ENCODE measurements at places on chromosomes 5 and 9.

DNA sequence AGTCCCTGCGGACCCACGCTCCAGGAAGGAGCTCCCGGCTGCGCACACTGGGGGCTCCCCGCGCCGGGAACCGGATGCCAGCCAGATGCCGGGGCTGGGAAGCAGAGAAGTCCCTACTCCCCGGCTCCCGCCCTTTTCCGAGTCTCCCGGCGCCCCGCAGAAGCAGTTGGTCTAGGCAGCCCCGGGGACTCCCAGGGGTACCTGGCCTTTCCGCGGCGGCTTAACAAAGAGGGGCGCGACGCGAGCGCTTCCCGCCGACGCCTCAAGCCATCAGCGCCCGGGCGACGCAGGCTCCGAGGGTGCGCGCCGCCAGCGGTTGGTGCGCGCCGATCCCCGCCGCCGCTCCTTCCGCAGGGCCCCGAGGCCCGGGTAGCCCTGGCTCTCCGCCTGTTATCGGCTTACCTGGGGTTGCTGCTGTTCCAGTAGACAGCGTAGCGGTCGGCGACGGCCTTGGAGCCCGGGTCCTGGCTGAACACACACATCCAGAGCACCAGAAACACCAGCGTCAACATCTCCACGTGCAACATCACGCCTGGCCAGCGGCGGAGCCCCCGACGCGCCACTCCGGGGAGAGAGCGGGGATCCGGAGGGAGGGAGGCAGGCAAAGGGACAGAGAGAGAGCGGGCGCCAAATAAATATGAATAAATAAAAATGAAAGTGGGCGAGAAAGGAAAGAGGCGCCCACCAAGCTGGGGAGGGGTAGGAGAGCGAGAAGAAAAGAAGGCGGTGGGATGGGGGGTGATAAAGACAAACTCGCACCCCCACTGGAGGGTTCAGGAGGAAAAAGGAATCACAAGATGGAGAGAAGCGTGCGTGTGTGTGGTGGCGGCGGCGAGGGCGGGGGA lies 428 bp downstream of the EFNA5 start:
- no peak for DNase-seq

DNA sequence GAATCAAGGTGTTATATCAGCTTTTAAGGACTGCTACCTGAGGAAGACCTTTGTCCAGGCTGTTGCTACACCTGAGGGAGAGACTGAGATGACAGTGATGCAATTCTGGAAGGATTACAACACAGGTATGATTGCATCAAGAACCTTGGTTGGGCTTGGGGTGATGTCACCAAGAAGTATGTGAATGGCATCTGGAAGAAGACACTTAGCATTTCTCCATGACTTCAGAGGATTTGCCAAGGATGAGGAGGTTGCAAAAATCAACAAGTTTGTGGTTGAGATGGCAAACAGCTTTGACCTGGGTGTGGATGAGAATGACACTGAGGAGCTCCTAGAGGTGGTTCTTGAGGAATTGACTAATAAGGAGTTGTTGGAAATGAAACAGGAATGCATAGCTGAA lies 67.9 kb upstream of the PANK3 start:
- DNase-seq, result peak; percentile 19

GRCh38 chr5:111453747-111454146 lies 58.6 kb downstream of the STARD4 start:
- peak; percentile 12 for DNase-seq

GRCh38 chr5:146721073-146721815 lies 157.3 kb downstream of the PPP2R2B start:
- DNase-seq, result no peak

DNA sequence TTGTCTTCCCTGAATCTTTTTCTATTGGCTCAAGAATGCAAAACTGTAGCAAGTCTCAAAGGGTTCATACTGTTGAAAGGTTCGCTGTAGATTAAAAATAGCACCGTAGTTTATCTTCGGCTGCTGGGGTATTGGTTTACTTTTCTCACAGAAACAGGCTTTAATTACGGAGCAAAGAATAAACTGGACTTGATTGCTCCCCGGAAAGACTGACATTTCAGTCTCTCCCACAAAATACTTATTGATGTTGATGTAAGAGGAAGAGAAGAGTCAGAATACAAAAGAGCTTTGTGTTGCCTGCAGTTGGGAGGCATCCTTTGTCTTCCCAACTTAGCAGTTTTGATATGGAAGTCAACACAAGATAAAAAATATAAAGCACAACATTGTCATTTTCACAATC lies 183.9 kb upstream of the DMAC1 start:
- no peak for DNase-seq

- peak; percentile 2 for DNase-seq
Measured at GRCh38 chr5:72746736-72747135, 69.7 kb upstream of the TNPO1 start.

DNA sequence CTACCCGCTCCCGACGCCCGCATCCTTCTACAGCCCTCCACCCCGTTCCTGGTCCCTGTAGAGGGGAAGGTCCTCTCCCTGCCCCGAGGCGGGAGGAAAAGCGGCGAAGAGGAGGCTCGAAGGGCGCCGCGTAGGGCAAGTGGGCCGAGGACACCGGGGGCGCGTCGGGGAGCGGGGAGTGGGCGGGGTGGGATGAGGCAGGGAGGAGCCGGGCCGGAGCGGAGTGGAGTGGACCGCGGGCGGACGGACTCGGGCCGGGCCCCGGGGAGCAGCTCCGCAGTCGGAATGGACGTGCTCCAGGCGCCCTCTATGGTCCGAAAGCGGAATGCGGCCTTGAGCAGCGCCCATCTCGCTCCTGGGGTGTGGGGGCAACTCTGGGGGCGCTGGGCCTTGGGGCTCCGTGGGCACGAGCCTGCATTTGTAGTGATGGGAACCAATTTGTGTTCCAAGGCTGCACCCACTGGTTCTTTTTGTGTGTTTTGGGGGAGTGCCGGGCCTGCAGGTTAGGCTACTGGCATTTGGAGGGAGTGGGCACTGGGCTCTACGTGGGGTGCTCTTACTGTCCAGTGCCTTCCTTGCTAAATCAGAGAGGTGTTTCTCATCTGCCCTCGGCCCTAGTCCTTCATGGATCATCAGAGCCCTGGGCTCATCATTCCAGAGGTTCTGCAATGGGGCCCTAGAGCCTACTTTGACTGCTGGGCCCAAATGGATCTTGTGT lies 7.3 kb downstream of the IRX1 start:
- DNase-seq, result no peak

GRCh38 chr9:414595-414994 lies 199.9 kb downstream of the DOCK8 start:
- no peak for DNase-seq

- no peak for DNase-seq
Measured at GRCh38 chr5:11797132-11797531, 107.1 kb downstream of the CTNND2 start.

GRCh38 chr5:37668524-37669047 lies 171.3 kb downstream of the GDNF start:
- DNase-seq, result peak; percentile 90

GRCh38 chr5:22708770-22709328 lies 144.3 kb downstream of the CDH12 start:
- DNase-seq, result no peak

- DNase-seq, result no peak
Measured at GRCh38 chr9:134367061-134367460, 40.8 kb downstream of the RXRA start.

DNA sequence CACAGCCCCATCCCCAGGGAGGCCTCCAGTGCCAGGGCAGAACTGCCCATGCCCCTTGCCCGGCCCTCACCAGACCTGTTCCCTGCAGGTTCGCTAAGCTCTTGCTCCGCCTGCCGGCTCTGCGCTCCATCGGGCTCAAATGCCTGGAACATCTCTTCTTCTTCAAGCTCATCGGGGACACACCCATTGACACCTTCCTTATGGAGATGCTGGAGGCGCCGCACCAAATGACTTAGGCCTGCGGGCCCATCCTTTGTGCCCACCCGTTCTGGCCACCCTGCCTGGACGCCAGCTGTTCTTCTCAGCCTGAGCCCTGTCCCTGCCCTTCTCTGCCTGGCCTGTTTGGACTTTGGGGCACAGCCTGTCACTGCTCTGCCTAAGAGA lies 110.1 kb downstream of the RXRA start:
- DNase-seq, result no peak

- DNase-seq, result no peak
Measured at GRCh38 chr5:102200861-102201260, 95.2 kb downstream of the SLCO4C1 start.

GRCh38 chr9:104177676-104178075 lies 83.6 kb downstream of the SMC2 start:
- no peak for DNase-seq

GRCh38 chr9:115957585-115957984 lies 196.0 kb upstream of the PAPPA start:
- DNase-seq, result no peak

GRCh38 chr5:38478878-38479277 lies 77.6 kb downstream of the LIFR start:
- no peak for DNase-seq

GRCh38 chr5:157549954-157550549 lies 25.5 kb downstream of the ADAM19 start:
- no peak for DNase-seq

DNA sequence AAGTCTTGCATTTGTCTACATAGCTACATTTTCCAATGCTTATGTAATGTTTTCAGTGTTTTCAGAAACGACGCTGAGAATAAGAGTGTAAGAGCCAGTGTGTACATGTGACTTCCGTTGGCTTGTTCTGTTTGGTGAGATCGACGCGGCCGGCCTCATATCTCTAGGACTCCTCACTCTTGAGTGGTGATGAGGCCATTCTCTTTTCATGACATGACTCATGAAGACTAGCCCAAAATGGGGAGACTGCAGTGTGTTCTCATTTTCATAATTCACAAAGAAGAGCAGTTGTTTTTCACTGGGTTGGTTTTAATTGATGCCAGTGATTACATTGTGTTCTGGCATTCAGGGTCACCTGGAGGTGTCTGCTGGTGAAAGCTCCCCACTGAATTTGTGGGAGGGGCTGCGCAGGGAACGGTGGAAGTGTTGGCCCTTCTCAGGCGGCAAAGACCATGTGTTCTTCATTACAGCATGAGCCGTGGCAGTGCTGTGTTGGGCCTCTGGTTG lies 131.5 kb upstream of the OTULINL start:
- peak; percentile 89 for DNase-seq

DNA sequence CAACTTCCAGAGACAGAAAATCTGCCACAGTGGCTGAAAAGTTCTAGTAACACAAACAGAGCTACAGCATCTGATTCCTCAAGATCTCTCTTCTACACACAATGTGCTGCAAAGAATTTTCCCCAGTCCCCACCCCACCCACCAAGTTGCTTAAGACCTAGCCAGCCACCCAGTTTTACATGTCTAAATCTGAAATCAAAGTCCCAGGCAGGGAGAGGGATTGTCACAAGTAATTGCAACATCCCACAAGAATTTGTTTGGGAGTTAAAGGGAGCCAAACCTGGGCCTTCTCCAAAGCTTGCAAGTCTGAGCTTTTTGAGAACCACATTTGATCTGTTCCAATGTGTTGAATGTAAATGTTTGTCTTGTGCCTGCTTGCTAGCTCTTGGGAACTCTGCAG lies 15.5 kb downstream of the IGIP start:
- peak; percentile 29 for DNase-seq

GRCh38 chr9:27385606-27386322 lies 88.8 kb upstream of the EQTN start:
- DNase-seq, result no peak

- DNase-seq, result no peak
Measured at GRCh38 chr9:25702536-25702935, 24.3 kb upstream of the TUSC1 start.

- peak; percentile 67 for DNase-seq
Measured at GRCh38 chr9:111362526-111362925, 32.5 kb upstream of the OR2K2 start.

DNA sequence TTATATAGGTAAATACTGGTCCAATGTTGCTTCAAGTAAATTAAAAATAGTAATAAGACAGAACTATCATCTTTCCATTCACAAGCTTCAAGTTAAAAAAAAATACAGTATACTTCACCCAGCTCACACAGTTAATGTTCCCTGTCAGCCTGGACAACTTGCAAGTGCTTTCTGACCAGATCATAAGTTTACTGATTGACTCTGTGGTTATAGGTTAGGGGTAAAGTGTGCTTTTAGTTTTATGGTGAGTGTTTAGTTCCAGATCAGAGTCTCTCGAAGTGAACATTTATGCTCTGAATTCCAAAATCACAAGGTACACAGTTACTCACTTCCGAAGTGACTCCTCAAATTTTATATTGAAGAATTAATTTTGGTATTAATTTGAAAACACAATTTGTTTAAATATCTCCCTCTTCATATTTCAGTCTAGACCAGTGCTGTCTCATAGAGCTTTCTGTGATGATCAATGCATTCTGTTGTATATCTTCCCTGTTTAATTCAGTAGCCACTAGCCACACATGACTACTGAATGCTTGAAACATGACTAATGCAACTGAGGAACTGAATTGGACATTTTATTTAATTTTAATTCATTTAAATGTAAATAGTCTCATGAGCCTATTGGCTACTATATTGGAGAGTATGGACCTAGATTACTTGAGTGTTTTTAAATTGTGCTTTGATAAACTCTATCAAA lies 90.7 kb downstream of the MEF2C start:
- no peak for DNase-seq

- DNase-seq, result no peak
Measured at GRCh38 chr5:82352146-82352791, 74.1 kb upstream of the RPS23 start.

DNA sequence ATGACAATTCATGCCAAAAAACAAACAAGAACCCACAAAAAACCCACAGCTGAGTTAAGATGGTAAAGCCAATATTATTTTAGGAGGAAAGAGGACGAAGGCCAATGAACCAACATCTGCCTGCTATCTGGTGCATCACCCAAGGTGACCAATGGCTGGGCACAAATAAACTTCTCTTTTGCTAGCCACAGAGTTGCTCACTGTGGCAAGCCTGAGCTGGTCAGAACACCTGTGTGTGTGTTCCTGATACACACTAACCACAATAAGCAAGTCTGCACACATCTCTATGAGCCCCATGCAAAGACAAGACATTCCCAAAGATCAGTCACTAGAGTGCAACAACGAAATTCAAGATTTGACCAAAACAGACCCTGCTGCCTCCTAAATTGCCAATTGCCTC lies 63.1 kb downstream of the RNF38 start:
- DNase-seq, result no peak

- DNase-seq, result no peak
Measured at GRCh38 chr9:126307322-126308061, 19.1 kb upstream of the MVB12B start.

- no peak for DNase-seq
Measured at GRCh38 chr9:129208207-129209032, 30.4 kb upstream of the IER5L start.

GRCh38 chr9:87441251-87441650 lies 56.4 kb upstream of the DAPK1 start:
- peak; percentile 22 for DNase-seq

GRCh38 chr5:32984851-32985610 lies 273.9 kb downstream of the NPR3 start:
- no peak for DNase-seq

DNA sequence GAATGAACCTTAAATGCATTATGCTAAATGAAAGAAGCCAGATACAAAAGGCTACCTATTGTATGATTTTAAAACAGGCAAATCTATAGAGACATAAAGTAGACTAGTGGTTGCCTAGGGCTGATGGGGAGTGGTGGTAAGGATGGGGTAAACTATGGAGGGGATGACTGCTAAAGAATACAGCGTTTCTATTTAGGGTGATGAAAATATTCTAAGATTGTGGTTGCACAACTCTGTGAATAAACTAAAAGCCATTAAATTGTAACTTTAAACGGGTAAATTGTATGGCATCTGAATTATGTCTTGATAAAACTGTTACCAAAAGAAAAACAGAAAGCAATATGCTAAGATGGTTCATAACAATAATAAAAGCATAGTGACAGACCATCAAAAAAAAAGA lies 21.4 kb downstream of the KLHL3 start:
- no peak for DNase-seq

- DNase-seq, result no peak
Measured at GRCh38 chr5:164672931-164673694, 1167.7 kb downstream of the MAT2B start.
